ENCODE measurements at places on chromosomes 11 and 22.

- no peak for DNase-seq
Measured at GRCh38 chr22:32986766-32987040, 71.5 kb downstream of the SYN3 start.

DNA sequence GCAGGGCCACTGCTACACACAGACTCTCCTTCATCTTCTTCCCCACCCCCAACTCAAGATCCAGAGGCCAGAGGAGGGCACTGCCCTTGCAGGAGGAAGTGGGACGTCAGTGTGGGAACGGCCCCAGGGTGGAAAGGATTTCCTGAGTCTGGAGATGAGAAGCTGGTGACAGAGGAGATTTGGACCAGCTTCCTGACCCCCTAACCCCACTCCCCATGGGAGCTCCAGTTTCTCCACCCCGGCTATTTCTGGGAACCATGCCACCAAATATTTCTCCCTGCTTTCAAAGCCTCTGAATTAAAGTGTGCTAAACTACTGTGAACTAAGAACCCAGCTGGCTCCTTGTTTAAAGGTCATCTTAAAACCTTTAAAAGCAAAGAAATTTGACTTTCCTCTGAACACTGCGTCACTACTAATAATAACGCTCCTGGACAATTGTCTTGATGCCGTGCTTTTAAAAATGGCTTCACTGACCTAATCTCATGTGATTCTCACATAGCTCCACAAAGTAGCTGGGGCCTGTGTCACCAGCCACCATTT, 46.6 kb downstream of the CWC15 start:
- no peak for DNase-seq

- no peak for DNase-seq
Measured at GRCh38 chr11:102950622-102951081, 4.9 kb downstream of the MMP13 start.

DNA sequence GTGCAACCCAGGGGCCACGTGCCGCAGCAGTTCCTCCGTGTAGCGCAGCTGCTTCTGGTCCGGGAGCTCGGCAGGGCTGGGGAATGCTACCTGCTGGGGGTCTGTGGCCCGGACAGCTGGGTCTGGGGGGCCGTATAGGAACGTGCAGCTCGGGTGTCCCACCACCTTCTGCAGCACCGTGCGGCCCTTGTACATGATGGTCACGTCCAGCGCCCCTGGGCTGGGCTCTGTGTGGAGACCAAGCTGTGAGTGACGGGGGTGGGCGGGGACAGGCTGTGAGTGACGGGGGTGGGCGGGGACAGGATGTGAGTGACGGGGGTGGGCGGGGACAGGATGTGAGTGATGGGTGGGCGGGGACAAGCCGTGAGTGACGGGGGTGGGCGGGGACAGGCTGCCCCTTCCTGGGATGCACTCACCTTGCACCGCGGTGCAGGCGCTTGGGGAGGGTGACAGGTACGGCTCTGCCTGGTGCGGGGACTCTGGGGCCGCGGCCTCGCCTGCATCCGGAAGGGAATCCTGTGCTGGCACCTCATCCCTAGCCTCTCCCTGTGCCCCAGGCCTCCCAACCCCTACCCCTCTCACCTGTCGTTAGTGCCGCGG, 2.3 kb downstream of the IRF7 start:
- DNase-seq, result peak; percentile 50

DNA sequence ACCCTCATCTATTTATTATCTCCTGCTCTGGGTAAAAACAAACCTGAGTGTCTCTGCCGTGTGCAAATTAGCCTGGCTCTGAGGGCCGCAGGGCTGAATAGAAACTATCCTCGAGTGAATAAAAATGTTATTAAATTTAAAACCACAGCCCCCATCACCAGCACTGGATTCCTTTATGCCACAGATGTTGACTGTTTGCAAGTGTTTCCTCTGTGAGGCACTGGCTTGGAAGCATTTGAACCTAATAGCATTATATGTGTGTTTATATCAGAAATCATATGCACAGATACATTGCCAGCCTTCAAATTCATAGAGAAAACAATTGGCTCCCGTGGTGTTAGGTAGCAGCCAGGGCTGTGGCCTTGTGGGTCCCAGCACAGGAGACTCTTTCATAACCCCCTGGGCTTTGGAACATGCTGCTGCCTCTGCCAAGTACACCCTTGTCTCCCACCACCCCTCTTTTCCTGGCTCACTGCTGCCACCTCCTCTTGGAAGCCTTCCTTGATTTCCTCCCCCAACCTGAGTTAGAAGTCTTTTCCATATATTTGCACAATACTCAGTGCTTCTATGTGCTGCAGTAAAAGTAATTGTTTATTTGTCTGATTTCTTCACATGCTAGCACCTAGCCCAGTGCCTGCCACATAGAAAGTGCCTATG, 294.4 kb downstream of the DDX10 start:
- no peak for DNase-seq

- DNase-seq, result no peak
Measured at GRCh38 chr11:36722421-36722820, 124.4 kb upstream of the RAG2 start.

- DNase-seq, result no peak
Measured at GRCh38 chr11:77347948-77348347, 46.5 kb upstream of the GDPD4 start.

DNA sequence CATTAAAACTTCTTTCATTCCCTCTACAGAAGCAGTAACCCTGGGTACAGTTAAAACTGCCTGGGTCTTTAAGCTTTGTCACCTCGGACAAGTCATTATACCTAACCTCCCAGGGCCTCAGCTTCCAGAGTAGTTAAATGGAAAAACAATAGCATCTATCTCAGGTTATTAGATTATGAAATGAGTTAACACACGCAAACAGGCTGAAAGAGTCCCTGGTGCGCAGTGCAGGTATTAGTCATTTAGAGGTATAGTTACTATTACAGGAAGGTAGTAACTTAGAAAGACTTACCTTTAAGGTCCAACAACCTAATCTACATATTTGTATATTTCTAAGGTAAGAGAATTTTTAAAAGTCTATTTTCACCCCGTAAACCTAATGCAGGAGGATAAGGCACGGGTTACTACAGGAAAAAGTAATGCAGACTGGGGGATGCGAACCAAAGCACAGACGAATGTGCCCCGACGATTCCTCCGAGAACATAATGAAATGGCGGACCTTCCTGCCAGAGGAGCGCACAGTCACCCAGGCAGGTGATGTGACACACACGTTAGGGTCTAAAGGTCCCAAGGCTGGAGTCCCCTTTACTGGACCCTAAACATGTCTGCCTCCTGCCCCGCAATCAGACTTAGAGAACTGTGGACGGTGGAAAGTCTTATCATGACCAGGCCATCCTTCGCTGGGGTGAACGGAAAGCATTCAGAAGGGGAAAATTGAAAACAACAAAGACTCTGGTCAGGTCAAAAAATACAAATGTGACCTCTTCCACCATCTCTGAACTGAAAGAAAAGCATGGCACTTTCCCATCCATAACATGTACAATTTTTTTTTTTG, 1.3 kb downstream of the NAP1L4 start:
- DNase-seq, result no peak

DNA sequence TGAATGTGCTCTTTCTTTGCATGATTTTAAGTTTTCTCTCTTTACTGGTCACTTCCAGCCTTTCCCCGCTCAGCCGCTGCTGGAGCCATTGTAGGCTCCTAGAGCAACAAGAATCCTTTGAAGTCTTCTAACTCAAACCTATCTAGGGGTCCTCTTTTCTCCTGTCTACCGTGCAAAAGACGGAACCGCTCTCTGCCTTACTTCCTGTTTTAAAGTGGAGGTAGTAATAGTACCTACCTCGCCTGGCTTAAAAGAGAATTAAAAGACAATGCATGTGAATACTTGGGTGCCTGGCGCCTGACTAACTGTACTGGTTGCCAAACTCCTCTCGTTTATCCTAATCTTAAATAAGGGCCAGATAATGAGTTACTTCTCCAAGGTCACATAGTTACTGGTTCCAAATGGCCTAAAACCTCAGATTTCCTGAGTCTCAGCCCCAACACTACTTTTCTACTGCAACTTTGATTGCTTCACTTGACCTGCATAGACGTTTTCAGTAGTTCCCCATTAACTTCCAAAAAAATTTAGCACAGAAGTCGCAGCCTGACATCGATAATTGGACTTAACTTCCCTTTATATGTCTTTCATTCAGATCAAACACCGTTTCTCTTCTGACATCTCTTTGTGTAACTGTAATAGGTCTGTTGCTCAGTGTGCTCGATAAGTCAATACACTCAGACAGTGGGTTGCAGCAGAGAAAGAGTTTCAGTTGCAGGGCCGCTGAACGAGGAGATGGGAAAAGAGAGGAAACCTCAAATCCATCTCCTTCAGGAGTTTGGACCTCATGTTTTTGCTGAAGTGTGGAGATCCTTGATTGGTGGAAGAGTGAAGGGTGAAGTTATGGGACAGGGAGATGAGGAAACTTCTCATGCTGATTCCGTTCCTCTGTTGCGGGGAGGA, 891 bp downstream of the SAMM50 start:
- no peak for DNase-seq

DNA sequence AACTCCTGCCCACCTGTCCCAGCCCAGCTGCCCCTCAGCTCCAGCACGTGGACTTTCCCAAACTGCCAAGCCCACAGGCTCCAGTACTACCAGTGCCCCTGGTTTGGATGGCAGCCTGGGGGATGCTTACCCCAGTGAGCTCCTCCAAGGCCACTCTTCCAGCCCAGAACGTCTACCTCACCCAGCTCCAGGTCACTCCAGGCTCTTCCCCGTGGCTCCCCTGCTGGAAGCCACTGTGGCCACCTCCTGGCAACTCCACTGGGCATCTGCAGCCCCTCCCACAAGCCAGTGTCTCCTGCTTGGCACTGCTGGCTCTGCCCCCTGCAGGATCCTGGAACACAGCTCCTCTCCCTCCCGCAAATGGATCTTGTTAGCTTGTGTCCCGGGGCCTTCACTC, 29.3 kb downstream of the LMO1 start:
- no peak for DNase-seq

DNA sequence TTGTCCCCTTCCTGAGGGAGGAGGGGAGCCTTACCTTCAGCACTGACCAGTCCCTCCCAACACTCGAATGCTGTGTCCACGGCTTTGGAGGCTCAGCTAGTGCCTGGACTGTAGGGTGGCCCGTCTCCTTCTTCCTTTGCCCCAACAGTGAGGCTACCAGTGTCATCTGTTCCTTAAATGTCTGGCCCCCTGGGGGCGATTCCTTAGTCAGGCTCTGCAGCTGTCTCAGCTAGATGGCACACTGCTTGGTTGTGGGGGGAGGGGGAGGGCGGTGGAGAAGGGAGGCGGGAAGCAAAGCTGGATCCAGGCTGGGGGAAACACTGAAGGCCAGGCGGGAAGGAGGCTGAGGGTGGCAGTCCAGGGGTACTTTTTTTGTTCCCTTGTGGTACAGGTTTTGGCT, at the start of gene IGSF22:
Gene IGSF22, minus strand, starts transcription at position 149 of the 400 bp plus-strand sequence. CDS start 1,952 bp downstream, outside the sequence.
- no peak for DNase-seq

DNA sequence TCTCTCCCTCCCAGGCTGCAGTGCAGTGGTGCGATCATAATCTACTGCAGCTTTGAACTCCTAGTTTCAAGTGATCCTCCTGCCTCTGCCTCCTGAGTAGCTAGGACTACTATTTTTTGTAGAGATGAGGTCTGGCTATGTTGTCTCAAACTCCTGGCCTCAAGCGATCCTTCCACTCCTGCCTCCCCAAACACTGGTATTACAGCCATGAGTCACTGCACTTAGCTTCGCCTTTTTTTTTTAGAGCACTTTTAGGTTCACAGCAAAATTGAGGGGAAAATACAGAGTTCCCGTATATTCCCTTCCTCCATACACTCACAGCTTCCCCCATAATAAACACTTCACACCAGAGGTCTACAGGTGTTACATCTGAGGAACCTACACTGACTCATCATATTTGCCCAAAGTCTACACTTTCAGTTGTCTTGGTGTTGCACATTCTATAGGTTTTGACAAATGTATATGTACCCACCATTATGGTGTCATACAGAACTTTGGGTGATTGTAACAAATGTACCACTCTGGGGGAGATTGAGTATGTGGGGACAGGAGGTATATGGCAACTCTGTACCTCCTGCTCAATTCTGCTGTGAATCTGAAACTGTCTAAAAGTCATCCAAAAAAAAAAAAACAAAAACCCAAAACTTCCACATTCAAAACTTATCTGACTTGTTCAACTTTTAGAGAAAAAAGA, 11.3 kb upstream of the SLC37A4 start:
- DNase-seq, result no peak

- DNase-seq, result no peak
Measured at GRCh38 chr11:12784445-12784844, 110.2 kb downstream of the TEAD1 start.

DNA sequence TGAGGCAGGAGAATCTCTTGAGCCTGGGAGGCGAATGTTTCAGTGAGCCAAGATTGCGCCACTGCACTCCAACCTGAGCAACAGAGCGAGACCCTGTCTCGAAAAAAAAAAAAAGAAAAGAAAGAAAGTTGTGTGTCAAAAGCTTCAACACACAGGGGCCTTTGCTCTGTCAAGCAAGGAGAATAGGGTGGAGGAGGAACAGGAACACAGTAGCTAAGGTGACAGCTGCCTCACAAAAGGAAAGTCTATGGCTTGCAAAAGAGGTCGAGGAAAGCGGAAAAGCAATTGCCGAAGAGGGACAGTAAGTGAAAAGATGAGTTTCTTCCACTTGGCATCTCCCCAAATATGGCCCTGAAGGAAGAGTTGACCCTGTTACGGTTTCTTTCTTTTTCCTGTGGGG, 26.5 kb upstream of the TMA7B start:
- DNase-seq, result no peak

GRCh38 chr11:114401311-114401710, 845 bp downstream of the RBM7 start:
- DNase-seq, result no peak

- no peak for DNase-seq
Measured at GRCh38 chr22:39383841-39384625, 15.5 kb upstream of the TAB1 start.

DNA sequence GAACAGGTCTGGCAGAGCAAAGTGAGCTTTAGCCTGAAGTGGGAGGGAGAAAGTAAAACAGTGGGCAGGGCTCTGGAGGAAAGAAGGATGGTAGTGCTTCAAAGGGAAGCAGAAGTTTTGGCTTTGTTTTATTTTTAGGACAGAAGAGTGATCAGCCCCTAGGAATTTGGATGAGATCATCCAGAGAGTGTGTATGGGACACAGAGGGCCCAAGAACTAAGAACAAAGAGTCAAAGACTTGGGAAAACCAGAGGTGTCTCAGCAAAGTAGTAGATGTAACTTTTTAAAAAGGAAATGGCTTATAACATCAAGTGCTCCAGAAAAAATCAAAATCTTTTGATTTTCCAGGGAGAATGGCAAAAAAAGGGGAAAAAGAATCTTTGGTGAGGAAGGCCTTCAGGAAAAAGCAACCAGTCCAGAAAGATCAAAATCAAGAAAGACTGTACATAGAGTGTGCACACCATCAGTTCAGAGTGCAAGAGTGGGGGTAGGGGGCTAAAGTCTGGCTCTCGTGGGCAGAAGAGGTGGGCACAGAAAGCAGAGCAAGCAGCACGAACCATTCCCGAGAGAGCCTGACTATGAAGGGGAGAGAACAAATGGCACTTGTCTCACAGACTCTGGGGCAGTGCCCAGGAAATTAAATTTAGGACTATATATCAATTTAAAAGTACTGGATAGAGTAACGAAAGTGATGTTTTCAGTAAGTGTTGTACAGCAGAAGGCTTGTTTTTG, 30.0 kb downstream of the MAPK1 start:
- DNase-seq, result no peak

DNA sequence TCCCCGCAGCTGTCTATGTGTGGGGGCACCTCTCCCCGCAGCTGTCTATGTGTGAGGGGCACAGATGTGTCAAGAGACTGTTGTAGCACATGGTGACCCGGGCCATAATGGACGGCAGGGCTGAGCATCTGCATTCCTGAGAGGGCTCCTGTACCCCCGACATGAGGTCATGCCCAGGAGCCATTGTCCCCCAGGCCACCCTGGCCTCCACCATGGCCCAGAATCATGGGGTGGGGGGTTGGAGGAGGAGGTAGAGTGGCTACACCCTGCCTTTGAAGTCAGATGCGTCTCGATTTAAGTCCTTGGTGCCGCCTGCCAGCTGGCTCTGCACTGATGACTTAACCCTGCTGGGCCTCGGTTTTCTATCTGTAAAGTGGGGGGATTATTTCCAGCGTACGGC, 49.1 kb downstream of the ARHGAP8 start:
- DNase-seq, result no peak

All from stimulated activated CD4-positive, alpha-beta T cell treated with anti-CD3 and anti-CD28 coated beads, TNF-alpha, amount 100 ng/mL, for 1 hour (primary cell).